RKO (cell line): ENCODE measurements at places on chromosomes 1 and 21.

GRCh38 chr1:65449214-65449823, 28.9 kb downstream of the LEPR start:
- DNase-seq = no peak

- no peak for DNase-seq
Observed at GRCh38 chr1:178739285-178740045, 14.4 kb downstream of the RALGPS2 start.

GRCh38 chr1:49166031-49166430, 389.3 kb upstream of the BEND5 start:
- DNase-seq = no peak

DNA sequence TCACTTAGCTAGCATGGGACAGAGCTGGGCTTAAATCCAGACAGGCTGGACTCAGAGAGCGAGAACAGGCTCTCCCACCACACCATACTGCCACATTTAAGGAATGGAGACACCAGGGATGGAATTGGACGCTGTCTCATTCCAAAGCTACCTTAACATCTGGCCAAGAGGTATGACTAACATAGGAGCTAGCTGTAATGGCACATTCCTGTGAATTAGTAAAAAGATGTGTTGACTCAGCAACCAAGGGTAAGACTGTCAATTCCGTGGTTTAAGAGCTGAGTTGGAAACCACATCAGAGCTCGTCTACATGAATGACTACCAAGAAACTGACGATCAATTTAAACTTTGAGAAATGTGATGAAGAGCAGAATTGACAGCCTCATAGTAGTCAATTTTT, 8.3 kb upstream of the TNFRSF9 start:
- peak; percentile 83 for DNase-seq

- no peak for DNase-seq
Observed at GRCh38 chr1:223860051-223860622, 14.4 kb upstream of the TP53BP2 start.

DNA sequence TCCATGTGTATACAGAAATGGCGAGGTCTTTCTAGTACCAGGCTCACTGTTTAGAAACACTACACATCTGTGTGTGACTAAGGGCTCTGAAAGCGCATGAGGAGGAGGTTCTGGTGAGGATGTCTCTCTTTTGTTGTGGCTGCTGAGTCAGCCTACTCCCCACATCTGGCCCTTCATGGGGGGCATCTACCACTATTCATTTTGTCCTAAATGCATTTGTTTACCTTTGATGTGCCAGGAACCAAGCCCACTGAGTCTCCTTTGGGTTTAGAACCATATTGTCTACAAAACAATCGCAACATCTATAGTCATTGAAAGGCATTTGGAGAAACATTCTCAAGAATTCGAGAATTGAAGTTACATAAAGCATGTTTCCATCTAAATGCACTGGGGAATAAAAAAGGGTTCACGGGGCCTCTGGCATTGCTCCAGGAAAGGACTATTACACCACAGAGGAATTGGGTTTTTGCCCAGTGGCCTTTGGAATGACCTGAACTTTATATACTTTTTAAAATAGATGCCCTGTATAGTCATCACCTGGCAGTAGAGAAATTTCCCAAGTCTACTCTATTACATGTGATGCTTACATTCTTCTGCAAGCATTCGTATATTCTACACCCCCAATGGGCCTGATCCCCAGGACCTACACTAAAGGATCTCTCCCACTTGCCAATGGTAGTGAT, 35.1 kb upstream of the ADORA3 start:
- no peak for DNase-seq

DNA sequence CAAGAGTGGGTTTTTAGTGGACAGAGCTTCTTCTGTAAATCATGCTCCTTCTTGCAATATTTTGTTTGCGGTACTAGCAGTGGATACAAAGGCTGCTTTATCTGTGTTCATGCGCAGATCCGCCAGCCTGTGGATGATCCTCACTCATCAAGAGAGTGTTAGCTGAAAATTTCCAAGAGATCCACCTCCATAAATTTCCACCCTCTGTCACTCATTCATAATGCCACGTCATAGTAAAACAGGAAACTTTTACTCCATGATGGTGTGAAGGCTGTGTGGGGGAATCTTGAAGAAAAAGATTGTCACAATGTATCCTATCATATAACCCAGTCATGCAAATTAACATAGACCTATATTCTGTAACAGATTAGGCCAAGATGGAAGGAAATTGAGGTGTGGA, 4.4 kb upstream of the MAPKAPK2 start:
- DNase-seq = no peak
